ENCODE measurements at places on chromosomes 1 and 21.

DNA sequence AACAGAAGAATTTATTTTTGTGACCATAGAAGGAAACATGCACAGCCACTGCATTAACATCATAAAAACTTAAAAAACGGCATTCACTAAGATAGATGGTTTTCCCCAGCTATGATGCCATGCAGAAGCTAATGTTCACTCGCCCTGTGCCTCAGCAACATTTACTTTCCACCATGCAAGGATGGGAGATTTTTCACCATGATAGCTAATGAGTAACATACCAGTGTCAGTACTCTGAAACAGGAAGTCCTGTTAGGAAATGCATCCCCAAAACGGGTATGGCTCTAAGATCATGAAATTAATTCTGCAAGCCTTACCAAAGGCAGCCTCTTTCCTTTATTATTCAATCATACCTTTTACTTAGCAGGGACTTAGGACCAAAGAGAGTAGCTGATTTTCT is 17.5 kb upstream of the VAMP3 start:
- DNase-seq, result no peak

- DNase-seq, result peak; percentile 90
These were observed 125.3 kb upstream of the CACYBP start for GRCh38 chr1:174874331-174875053.

DNA sequence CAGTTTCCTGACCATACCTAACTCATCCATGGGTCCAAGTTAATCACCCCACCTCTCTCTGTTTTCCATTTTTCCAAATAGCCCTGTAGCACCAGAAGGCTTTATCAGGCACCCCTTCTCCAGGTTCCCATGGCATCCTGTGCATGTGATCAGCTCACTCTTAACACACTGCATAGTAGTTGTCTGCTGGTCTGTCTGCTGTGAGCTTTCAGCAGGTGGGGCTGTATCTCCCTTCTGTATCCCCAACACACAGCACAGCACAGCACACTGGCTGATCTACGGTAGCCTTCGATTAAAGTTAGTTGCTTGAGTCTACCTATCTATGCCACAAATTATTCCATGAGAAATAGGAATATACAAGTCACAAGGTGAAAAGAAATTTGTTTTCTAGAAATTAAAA is 54.3 kb upstream of the C1orf198 start:
- no peak for DNase-seq

- peak; percentile 83 for DNase-seq
These were observed 218.7 kb downstream of the DAB1 start for GRCh38 chr1:57204942-57205787.

DNA sequence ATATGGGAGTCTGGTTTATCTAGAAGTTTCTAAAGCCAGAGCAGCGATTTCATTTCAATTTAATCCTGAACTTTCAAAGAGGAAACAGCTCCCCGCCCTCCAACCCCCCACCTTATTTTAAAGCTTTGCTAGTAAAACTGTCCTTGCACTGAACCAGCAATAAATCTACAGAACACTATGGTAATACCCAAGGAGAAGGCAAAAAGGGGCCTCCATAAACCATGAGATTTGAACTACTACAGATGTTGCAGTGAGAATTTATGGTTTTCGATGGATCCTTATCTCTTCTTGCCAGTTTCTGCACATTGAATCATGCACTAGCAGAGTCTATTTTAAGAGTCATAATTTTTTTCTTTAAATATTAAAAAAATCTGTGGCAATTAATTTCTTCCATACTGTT is 64.8 kb upstream of the BEND5 start:
- no peak for DNase-seq

GRCh38 chr1:215079456-215079855 is 3.1 kb upstream of the KCNK2 start:
- DNase-seq, result no peak

- DNase-seq, result peak; percentile 84
These were observed at the start of gene SCP2 for GRCh38 chr1:52927212-52928014. Gene SCP2 (plus strand): TSS chr1:52927276. CDS start chr1:52927397, 121 bp downstream.

- no peak for DNase-seq
These were observed 34.3 kb downstream of the PIK3R3 start for GRCh38 chr1:46098027-46098712.

DNA sequence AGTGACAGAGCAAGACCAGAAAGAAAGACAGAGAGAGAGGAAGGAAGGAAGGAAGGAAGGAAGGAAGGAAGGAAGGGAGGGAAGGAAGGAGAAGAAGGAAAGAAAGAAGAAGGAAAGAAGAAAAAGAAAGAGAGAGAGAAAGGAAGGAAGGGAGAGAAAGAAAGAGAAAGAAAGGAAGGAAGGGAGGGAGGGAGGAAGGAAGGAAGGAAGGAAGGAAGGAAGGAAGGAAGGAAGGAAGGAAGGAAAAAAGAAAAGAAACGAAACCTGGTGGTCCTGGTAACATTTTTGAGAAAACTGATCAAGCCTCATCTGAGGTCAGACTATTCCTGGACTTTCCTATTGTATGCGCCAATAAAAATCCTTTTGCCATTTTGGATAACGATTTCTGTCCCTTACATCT is 8.2 kb upstream of the CTTNBP2NL start:
- no peak for DNase-seq

DNA sequence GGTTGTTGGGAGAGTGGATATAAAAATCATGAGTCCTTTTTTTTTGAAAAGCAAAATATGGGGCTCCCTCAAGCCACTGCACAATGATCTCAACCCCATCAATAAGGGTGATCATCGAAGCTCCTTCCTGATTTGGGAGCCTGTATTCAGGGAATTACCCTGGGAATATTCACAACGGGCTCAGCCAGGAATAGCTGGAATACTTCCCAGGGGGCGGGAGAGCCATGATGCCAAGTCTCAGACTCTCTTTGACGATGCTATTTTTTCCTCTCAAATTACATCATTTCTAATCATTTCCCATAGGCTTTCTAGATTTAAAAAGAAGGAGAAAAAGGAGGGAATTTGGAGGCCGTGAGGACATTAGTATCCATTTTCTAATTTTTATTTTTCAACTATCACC is 18.4 kb downstream of the OLIG1 start:
- DNase-seq, result no peak

GRCh38 chr1:170530972-170531757 is 801 bp upstream of the GORAB start:
- peak; percentile 49 for DNase-seq

- no peak for DNase-seq
These were observed 71.3 kb downstream of the TMEM53 start for GRCh38 chr1:44602634-44603628.

DNA sequence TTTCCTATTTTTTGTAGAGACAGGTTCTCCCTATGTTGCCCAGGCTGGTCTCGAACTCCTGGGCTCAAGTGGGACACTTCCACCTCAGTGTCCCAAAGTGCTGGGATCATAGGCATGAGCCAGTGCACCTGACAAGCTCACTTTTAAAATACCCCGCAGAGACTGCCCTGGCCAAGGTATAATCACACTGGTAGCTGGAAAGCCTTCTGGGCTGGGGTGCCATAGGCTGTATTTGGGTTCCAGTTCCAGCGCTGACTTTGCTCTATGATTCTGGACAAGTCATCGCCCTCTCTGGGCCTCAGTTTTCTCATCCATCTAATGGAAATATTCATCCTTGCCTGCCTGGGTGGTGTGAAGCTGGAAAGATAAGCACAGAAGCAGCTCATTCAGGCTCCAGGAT is 10.4 kb downstream of the LDLRAD1 start:
- DNase-seq, result no peak

DNA sequence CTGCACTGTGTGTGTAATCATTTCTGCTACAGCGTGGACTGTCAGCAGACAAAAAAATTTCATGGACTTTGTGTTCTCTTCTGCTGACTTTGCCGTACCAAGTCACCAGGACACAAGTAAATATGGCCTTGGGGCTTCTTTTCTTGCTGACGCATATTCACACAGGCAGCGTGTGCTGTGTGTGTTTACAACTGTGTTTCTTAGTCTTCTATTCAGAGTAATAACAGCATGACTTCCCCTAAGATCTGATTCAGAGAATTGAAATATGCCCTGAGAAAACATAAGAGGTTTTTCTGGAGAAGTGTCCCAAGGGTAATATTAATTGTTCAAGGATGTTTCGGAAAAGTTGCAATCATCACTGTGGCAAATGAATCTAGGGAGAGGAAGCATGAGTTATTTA is 47.1 kb upstream of the DYNLT5 start:
- no peak for DNase-seq

GRCh38 chr1:45304311-45305081 is 22.2 kb upstream of the HPDL start:
- DNase-seq, result no peak

- no peak for DNase-seq
These were observed 3.9 kb upstream of the ZNF678 start for GRCh38 chr1:227559499-227559898.

- peak; percentile 95 for DNase-seq
These were observed 31.1 kb upstream of the HSD3B1 start for GRCh38 chr1:119475866-119476439.

GRCh38 chr1:170714938-170715337 is 51.0 kb downstream of the PRRX1 start:
- DNase-seq, result no peak

GRCh38 chr1:45815667-45816458 is 12.5 kb downstream of the MAST2 start:
- no peak for DNase-seq

DNA sequence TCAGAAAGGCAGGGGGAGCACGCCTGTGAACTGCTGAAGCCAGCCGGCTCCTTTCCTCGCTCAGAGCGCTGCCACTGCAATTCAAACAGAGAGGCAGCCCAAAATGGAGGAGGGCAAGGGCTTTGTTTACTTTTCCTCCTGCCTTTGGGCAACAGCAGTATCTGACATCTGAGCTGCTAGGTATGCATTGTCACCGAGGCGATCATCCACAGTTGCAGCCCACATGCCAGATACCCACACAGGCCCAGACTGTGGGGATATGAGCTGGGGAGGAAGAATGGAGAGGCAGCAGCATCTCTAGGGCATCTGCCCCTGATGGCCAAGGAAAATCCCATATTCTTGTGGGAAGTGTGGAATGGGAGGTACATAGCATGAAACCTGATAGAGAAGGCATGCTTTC is 357.1 kb downstream of the BARHL2 start:
- no peak for DNase-seq

GRCh38 chr1:54139711-54140110 is 13.1 kb downstream of the CDCP2 start:
- no peak for DNase-seq

DNA sequence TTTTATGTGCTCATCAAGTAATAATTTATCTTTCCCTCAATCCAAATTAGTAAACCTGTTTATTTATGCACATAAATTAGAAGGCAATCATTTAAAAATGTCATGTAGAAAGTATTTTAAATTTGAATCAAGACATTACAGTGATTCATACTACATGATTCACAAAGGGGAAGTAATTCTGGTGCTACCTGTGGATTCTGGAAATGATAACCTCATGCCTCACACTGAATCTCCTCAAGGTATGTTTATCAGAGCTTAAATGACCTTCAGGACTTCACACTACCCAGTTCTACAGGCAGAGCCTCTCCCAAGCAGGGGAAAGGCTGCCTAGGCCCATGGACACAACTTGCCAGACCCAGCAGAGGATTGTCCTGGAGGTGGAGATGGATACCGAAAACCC is 25.2 kb upstream of the TDRD10 start:
- DNase-seq, result no peak

GRCh38 chr1:230867101-230867902 is 1.0 kb downstream of the C1orf198 start:
- no peak for DNase-seq

DNA sequence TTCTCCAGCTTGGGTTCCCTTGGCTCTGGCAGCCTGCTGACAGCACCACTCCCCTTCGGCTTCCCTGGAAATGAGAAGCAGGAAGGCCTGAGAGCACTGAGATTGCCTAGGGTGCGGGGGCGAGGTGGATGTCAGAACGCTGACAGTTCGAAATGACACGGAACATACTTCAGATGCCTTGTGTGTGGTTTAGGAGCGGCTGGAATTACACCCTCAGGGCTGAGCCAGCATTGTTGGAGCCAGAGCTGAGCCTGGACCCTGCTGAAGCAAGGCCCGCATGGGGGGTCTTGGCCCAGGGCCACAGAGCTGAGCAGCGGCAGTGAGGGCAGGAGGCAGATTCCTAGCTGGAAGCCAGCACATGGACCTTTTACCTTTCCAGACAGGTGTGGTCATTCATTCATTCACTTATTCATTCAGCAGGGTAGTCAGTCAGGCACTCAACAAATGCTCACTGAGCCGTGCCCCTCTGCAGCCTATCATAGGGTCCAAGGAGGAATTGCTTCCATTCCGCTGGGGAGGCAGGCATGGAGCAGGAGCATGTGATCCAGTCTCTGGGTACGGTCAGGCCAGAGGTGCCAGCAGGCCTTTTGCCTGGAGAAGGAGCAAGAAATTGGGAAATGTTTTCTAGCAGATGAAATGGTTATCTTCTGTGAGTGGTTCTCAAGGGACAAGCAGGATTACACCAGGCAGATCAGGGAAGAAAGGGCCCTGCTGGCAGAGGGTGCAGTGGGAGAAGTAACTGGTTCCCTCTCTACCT is 6.6 kb upstream of the FOXE3 start:
- DNase-seq, result no peak

GRCh38 chr1:111563619-111564018 is 56.0 kb upstream of the RAP1A start:
- DNase-seq, result no peak

DNA sequence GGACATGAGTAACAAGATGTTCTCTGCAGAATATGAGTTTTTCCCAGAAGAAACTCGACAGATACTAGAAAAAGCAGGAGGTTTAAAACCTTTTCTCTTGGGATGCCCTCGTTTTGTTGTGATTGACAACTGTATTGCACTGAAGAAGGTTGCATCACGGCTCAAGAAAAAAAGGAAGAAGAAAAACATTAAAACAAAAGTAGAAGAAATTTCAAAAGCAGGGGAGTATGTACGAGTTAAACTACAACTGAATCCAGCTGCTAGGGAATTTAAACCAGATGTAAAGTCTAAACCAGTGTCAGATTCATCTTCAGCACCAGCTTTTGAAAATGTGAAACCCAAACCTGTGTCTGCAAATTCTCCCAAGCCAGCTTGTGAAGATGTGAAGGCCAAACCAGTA is 92.5 kb downstream of the TTC3 start:
- DNase-seq, result no peak

- DNase-seq, result no peak
These were observed 38.4 kb downstream of the SLC66A1 start for GRCh38 chr1:19350566-19350965.

DNA sequence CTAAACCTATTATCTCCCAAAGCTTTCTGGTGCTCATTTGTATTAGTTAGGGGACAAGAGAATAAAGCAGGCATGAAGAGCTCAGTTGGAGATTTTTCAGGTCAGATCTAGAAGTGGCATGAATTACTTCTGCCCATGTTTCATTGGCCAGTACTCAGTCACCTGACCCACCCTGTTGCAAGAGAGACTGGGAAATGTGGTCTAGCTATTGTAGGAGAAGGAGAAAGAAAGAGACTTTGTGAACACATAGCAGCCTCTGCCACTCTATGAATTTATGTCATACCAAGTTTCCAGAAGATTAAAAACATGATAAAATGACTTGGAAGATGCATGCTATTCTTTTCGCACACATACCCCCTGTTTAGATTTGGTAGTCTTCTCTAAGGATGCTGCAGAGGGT is 302.3 kb upstream of the RUNX1 start:
- no peak for DNase-seq

- DNase-seq, result no peak
These were observed 159.7 kb upstream of the CXADR start for GRCh38 chr21:17352996-17353655.

All from GM23338 (cell line).